ENCODE measurements at places on chromosomes 3 and 15.

GRCh38 chr3:140863580-140864009, 78.0 kb upstream of the SLC25A36 start:
- DNase-seq = no peak

DNA sequence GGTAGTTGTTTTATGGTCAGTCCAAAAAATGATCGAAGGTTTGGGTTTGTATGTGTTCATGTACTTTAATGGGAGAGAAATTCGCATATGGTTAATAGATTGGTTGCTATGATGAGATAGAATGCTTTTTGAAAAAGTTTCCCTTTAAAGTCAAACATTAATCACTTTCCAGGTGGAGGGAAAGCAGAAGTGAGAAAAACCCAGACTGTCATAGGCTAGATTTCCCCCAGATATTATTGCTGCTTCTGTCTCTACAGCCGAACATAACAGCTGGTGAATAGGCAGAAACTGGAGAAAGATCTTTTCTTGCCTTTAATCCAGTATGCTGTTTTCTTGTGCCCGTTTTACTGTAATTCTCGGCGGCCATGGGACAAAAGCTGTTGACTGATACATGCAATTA, 287.6 kb downstream of the SOX2 start:
- no peak for DNase-seq

- no peak for DNase-seq
Measured at GRCh38 chr3:100226712-100227429, 33.9 kb upstream of the TBC1D23 start.

DNA sequence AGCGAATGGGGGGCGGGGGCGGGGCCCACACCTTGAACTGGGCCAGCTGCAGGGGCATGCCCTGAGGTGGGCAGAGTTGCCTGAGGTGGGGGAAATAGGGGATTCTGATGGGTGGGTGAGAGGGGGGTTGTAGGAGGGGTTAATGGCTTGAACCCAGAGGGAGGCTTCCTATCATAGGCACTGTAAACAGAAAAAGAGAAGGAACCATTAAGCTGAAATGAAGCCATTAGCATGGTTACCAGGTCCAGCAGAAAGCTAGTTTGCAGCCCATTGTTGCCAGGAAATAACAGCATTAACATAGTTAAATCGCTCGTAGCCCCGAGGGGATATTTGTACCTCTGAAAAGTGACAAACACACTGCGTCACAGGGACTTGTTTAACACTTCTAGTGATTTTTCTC, 29.0 kb downstream of the ETV5 start:
- no peak for DNase-seq

GRCh38 chr3:171825222-171825828, 15.0 kb upstream of the PLD1 start:
- no peak for DNase-seq

- no peak for DNase-seq
Measured at GRCh38 chr3:188026191-188026968, 127.6 kb upstream of the LPP start.

DNA sequence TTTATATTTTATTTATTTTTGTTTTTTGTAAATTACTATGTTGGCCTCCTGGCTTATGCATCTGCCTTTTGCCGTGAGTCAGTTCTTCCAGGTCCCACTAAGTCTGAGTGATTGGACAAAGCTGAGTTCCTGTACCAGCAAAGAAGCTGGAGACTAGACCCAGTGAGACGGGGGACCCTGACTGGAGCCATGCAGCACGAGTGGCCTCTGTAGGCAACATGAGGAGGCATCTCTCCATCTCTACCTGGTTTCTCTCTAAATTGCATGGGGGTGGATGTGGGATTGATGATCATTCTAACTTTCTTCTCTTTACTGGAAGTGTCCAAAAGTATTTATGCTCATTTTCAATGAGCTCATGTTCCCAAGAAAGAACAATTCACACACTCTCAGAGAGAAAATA, 155.3 kb upstream of the MRPL3 start:
- DNase-seq = no peak

- DNase-seq = no peak
Measured at GRCh38 chr3:120795959-120796358, 53.4 kb downstream of the GTF2E1 start.

DNA sequence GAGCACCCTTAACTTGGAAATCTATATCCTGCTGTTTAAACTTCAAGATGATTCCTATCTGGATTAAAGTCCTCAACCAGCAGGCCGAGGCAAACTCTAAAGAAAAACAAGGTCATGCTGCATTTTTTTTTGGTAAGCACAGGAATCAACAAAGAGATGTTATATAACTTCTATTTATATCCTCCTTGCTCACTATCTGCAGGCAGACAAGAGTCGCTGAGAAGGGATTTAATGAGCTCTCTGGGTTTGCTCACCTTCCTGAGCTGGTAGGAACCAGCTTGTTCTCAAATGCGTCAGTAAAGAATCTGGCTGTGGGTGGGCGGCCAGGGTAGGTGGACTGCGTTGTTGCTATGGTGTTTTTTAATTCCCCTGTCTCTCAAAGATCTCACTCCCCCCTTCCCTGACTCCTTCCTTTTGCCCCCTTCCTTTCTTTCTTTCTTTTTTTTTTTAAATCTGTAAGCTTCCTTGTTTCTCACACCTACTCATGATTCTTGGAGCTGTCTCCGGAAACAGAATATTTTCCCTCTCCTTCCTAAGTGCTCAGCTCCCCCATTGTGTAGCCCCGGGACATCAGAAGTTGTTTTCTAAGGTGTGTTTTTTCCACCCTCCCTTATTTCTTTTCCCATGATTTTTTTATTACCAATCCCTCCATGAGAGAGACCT, 228.8 kb upstream of the BHLHE40 start:
- no peak for DNase-seq

DNA sequence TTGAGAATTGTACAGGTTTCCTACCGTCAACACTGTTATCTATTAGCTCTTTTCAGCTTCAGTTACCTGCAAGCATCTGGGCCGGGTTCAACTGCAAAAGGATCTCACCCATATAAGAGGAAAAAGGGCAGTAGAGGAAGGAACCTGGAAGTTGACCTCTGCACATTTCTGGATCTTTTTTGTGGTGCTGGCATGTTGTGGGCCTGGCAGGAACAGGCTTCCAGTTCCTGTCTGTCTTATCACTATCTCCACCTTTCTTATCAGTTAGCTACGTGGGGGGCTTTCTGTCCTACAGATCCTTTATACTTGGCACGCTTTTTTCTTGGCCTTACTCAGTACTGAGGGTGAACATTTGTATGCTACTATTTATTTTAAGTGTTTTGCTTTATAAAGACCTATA, 42.2 kb upstream of the TJP1 start:
- no peak for DNase-seq
